ENCODE measurements at places on chromosomes 6 and 20.
A peak's percentile ranks its signal among the peaks of the same experiment; 100 is the strongest.

DNA sequence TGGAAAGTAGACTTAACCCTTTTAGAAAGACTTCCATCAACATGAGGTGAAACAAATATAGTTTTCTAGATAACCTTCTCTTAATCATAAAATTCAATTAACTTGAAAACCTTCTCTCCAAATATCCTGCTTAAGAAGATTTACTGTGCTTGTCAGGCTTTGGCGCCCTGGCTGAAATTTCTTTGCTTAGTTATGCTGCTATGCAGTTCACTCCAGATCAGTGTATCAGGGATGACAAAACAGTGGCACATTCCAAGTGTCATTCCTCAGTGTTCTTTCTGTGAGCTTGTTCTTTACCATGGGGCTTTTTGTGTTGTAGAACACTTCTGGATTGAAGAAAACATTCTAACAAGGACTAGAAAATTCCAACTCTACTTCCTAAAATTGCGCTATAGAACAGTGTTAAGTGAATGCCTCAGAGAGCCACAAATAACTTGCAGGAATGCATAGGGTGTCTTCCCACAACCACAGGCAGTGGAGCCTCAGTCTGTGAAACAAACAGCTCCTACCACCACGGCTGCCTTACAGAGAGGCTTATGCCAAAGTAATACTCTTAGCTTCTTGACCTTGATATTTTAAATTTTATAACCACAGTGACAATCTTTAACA, 443.6 kb downstream of the CDC5L start:
- DNase-seq, result no peak

DNA sequence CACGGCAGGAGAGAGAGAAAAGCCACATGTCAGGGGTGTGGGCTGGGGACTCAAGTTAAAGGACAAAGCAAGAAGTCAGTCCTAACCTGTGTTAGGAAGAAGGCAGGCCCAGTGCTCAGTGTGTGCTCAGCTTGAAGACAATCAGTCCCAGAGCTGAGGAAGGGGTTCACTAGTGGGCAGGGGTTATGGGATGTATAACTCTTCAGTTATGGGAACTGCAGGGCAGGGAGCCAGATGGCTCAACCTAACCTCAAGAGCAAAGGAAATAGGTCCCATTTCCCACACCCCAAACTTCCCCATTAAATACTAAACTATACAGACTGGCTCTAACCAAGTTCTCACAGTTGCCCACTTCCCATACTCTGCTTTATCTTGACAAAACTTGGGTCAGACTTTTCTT, 7.4 kb upstream of the SSTR4 start:
- no peak for DNase-seq

GRCh38 chr20:41135187-41135887, 2.0 kb upstream of the PLCG1 start:
- no peak for DNase-seq

- DNase-seq, result no peak
Measured at GRCh38 chr6:47207261-47207660, 102.4 kb downstream of the TNFRSF21 start.

DNA sequence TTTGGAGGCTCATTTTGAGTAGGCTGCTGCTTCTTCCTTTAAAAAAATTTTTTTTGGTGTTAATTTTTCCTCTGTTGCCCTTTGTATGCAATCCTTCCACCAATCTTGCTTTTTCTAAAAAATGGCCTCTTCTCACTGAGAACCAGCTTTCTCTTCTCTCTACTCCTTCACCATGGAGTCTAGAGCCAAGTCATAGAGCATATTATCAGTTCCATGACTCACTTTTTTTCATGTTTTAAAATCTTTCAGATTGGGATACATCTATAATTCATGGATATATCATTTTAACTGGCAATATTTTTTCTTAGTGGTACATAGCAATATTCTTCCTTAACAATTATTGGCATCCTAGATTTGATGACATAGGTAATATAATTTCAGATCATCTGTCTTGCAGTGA, 62.7 kb downstream of the SLX4IP start:
- no peak for DNase-seq

GRCh38 chr6:127833336-127833735, 67.5 kb downstream of the THEMIS start:
- DNase-seq, result no peak

- no peak for DNase-seq
Measured at GRCh38 chr6:47112317-47112716, 70.2 kb upstream of the ADGRF1 start.

GRCh38 chr6:496649-497048, 105.1 kb downstream of the IRF4 start:
- no peak for DNase-seq

DNA sequence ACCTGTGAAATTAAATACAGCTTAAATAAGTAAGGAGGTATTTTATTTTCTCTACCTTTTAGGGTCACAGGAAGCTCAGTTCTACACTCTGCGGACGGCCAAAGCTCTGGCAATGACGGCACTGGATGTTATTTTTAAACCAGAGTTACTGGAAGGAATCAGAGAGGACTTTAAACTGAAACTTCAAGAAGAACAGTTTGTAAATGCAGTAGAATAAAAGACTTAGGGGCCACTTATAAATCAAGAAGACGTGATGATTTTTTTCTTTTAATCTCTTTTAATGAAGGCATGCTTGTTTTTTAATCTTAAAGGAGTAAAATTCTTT, 16.2 kb downstream of the PM20D2 start:
- DNase-seq, result no peak

DNA sequence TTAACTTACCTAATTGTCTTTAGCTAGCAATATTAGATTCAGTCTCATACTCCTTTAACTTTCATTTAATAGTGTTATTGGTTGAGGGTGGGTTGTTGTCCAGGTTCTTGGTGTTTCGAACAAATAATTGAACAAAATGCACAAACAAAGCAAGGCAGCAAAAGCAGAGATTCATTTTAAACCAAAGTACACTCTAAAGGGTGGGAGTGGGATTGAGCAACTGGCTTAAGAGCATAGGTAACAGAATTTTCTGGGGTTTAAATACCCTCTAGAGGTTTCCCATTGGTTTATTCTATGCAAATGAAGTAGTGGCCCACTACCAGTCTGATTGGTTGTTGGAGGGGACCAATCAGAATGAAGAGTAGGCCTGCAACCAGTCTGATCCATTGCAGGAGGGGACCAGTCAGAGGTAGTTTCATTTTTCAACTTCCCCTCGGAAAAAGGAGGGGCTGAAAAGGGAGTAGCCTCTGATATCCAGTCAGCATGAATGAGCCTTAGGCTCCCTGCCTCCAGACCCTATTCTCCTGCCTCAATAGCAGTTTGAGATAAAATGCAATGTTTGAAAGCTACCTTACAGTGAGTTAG, 26.3 kb upstream of the RAB23 start:
- peak; percentile 20 for DNase-seq

GRCh38 chr6:147434516-147434915, 74.0 kb upstream of the SAMD5 start:
- no peak for DNase-seq

GRCh38 chr6:138943089-138943625, 44.9 kb downstream of the REPS1 start:
- no peak for DNase-seq

DNA sequence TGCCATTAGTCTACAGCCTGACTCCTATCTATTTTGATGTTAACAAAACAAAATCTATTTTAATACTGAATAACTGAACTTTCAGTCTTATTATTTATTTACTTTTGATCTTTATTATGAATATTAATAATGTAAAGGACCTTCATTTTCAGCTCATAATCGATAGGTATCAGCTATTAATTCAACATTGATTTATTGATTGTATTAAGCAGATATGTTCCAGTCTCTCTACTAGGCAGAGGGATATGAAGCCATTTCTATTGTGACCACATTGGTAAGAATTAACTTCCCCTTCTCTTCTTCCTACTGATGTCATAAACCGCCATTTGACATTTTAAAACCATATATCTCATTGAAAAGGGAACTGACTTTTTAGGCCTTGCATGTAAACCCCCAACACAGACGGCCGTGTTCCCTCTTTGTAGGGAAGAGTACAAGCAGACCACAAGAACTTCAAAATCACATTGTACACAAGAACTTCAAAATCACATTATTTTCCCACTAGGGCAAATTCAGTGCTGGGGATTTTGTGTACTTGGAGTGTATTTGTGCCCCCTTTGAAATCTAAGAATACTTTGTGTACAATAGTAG, 69.5 kb upstream of the FABP7 start:
- no peak for DNase-seq

DNA sequence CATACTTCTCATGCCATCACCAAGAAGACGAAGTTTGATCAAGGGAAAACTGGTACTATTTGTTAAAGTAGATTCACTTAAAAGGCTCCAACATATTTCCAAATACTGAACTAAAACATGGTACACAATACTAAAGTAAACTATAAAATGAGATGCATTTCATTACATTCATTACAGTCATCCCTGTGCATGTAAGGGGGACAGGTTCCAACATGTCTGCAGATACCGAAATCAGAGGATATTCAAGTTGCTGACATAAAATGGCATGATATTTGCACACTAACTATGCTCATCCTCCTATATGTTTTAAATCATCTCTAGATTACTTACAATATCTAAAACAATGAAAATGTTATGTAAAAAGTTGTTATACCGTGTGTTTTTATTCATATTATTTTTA, 893.9 kb upstream of the MANEA start:
- DNase-seq, result no peak

DNA sequence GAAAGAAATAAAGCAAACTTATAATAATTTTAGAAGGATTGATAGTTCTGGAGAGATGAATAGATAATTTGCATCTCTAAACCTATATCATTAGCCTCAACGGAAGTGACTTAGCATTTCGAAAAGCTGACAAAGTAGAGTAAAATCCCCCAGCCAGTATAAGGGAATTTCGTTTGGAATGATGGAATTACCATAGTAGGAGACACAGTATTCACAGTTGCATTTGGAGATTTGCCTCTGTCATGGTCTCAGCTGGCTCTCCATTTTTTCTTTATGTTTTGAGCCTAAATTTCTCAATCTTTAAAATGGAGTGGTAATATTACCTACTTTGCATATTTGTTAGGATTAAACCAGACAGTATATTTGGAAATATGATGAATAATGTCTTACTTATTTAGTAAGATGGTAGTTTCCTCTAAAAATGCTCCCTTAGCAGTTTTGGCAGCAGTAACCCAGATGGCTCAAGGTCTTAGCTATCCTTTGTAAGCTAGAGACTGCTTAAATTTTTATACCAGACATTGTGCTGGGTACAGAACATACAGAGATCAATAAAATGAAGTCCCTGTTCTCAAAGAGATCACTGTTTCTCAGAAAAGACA, 58.2 kb downstream of the SMAP1 start:
- no peak for DNase-seq

DNA sequence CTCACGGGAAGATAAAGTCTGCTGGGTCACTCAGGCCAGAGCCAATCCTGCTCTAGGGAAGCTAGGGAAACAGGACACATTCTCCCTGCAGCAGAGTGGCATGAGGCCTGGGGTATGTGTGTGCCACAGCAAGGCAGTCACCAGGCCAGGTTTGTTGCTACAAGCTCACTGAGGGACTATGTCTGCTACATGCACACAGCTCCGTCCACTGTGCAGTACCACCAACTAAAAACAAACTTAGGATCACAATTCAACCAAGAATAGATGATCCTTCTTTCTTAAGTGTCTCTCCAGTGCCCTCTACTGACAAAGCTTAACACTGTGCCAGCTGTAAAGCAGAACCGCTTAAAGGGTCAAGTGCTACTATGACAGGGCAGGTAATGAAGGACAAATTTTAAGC, 192.5 kb downstream of the PTPRK start:
- peak; percentile 31 for DNase-seq

GRCh38 chr6:136822046-136822375, 381 bp upstream of the PEX7 start:
- no peak for DNase-seq

GRCh38 chr6:135537741-135538301, 40.3 kb upstream of the AHI1 start:
- DNase-seq, result peak; percentile 85

DNA sequence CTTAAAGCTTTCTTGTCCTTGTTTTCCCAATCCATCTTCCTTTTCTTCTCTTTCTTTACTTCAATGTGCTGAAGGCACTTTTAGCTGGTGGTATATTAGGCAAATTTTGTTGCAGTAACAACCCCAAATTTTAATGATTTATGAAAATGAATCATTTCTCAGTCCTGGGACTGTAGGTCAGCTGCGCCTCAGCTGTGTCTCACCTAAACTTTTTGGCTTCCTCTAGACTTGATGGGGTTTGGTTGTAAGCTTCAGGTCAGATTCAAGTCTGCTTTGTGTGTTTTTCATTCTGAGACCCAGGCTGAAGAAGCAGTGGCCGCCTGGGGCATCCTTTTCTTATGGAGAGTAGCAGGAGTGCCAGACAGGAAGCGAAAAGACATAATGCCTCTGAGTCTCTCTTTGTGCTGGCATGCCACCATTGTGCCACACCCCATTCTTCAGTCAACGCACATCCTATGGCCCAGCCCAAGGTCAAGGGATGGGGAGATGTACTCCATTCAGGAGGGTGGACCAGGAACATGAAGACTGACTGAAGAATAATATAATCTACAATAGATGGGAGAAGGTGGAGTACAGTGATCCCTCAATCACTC, 28.9 kb upstream of the CD83 start:
- DNase-seq, result no peak

GRCh38 chr6:115945306-115945705, 115.4 kb downstream of the FRK start:
- DNase-seq, result peak; percentile 65

DNA sequence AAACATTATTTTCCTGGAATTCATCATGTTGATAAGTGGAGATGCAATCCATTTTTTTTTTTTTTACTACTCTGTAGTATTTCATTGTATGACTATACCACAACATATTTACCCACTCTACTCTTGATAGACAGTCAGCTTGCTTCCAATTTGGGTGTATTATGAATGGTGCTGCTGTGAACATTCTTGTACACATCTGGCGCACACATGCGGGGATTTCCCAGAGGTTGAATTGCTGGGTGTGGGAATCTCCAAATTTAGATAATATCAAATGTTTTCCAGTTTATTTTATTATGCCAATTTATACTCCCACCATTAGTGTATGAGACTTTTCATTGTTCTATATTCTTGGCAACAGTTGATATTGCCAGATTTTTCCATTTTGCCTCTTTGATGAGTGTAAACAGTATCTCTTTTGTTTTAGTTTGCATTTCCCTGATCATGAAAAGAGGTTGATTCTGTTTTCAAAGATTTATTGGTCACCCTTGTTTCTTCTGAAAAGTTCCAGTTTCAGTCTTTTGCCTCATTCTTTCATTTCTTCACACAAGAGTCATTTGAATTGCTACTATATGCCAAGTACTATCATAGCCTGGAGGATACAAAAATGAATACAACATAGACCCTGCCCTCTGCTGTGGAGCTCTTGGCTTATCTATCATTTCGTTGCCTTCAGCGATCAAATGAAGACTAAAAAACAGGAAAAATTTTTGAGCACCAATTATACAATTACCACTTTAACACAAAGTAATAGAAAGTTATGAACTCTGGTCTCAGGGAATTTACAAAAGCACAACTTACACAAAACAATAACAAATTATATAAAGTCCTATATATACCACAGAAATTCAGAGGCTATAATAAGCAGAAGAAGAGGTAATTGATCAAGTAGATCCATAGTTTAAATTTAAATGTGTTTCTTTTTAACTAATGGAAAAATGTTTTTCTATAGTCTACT, 17.1 kb upstream of the NCOA7 start:
- no peak for DNase-seq

Data from NCI-H226 (cell line).